ENCODE measurements at places on chromosomes 16 and 17. TPM values are rescaled to one million over a fixed set of nuclear protein-coding genes. Genes with fewer than 3 reads are reported as not detected.

The SLC6A2 gene
- total RNA-seq, result not detected

The CRYBA1 gene
- not detected for total RNA-seq

The PARD6A gene
- total RNA-seq, result 6.1 TPM

- no peak for DNase-seq
Measured at GRCh38 chr17:72432881-72433280, 312.1 kb downstream of the SOX9 start.

DNA sequence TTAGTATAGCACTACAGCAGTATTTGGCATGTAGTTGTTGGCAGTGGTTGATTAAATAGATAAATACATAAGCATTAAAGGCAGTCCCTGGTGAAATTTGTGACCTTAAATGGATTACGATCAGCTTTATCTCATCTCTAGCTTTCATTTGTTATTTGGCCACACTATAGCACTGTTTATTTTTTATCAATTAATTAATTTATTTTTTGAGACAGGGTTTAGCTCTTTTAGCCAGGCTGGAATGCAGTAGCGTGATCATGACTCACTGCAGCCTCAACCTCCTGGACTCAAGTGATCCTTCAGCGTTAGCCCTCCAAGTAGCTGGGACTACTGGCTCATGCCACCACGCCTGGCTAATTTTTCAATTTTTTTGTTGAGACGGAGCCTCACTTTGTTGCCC, 18.7 kb upstream of the ARHGAP17 start:
- DNase-seq, result no peak

- DNase-seq, result no peak
Measured at GRCh38 chr16:14608111-14608566, 21.9 kb downstream of the PARN start.

All from pulmonary artery endothelial cell (primary cell).